ENCODE measurements at places on chromosomes 5 and 9.
A peak's percentile ranks its signal among the peaks of the same experiment; 100 is the strongest.

DNA sequence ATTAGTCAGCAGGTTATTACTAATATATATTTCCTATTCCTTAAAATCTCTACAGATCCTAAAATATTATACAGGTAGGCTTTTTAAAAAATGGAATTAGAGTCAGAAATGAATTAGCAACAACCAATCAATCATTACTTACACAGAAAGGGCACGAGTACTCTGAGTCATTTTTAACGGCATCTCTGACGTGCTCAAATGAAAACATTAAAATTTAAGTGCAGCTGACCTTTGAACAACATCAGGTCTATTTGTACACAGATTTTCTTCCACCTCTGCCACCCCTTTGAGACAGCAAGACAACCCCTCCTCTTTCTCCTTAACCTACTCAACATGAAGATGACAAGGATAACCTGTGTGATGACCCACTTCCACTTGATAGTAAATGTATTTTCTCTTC is 19.1 kb downstream of the AUH start:
- no peak for DNase-seq

DNA sequence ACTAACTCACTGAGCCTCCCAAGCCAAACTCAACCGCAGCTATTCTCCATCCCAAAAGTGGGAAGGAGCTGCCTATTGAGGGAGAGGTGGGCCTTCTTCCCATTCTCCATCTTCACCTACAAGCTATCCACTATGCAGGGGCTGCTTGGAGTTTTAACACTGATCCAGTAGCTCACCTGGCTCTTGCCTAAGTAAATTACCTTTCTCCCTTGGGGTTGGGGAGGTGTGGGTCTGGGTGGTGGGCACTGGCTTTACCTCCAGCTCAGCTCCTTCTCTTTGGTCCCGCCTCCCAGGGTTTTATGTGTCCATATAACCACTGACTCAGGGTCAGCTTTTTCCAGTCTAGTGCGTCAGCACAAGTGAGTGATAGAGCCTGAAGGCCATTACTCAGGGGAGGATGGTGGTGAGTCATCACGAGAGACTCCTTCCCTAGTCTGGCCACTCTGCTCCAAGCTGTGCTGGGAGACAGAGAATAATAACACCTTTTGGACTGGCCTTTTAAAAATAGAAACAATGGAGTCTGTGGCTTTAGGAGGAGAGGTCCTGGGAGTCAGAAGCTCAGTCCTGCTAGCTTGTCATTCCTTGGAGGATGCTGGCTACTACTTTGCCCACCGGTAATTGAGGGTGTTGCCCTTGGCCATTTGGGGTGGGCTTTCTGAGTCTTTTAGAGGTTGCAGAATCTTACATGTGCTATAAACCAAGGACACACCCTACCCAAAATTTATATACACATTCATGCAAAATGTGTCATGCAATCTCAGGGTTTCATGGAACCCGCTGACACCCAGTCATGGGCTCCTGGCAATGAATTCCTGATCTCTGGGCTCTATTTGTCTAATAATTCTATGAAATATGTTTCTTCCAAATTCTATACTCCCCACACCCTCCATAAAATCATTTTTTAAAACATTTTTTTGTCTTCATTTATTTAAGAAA is 35.6 kb upstream of the ATP6V1G1 start:
- peak; percentile 99 for DNase-seq

GRCh38 chr9:124257844-124258606 is at the start of gene NEK6:
Gene NEK6 (plus strand): TSS chr9:124257949. CDS start chr9:124301965, 44,016 bp downstream.
- peak; percentile 62 for DNase-seq

DNA sequence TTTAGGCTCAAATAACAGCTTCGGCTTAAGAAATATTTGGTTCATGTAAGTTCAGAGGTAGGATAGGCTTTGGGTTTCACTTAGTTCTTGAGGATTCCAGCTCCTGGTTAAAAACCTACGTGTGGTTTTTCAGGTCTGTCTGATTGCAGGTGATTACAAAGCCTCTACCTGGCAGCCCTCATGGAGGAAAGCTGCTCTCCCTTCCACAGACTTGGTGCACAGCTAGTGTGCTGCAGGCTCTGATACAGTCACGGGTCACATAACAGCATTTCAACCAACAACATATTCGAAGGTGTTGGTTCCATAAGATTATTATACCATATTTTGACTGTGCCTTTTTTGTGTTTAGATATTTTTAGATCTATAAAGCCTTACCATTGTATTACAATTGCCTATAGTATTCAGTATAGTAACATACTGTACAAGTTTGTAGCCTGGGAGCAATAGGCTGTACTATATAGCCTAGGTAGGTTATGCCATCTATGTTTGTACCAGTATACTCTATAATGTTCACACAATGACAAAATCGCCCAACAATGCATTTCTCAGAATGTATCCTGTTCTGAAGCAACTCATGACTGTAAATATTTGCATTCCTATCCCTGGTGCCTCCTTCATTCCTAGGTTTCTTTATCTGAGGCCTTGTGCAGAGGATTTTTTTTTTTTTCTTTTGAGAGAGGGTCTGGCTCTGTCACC is 8.0 kb upstream of the DCP2 start:
- peak; percentile 50 for DNase-seq

GRCh38 chr5:59843511-59844213 is 49.9 kb downstream of the PDE4D start:
- DNase-seq = peak; percentile 41

DNA sequence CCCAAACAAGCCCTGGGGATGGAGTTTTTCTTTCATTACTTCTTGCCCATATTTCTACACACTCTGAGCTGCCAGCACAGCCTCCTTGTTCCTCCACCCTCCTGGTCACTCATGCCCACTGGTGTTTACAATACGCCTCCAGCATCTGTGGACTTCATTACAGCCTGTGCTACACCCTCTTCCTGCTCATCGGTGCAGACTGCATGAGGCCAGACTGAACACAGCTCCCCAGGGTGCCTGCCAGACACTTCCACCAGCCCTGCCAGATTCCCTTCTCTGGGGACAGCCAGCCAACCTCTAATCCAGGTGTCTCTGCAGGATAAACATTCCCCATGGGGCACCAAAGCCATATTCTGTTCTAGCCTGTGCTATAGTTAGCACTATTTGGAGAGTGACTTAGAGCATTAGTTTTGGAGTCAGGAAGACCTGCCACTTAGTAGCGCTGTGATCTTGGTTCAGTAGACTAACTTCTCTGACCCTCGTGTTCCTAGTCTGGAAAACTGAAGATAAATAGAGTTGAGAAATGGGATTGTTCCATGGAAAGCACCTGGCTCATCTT is 163.8 kb upstream of the KLF4 start:
- no peak for DNase-seq

GRCh38 chr9:78439190-78439865 is 142.4 kb downstream of the PSAT1 start:
- DNase-seq = peak; percentile 84

GRCh38 chr5:57778501-57779091 is 296.0 kb upstream of the ACTBL2 start:
- no peak for DNase-seq
